EL (cell line): ENCODE measurements at places on chromosomes 7 and 10.
A peak's percentile ranks its signal among the peaks of the same experiment; 100 is the strongest.

DNA sequence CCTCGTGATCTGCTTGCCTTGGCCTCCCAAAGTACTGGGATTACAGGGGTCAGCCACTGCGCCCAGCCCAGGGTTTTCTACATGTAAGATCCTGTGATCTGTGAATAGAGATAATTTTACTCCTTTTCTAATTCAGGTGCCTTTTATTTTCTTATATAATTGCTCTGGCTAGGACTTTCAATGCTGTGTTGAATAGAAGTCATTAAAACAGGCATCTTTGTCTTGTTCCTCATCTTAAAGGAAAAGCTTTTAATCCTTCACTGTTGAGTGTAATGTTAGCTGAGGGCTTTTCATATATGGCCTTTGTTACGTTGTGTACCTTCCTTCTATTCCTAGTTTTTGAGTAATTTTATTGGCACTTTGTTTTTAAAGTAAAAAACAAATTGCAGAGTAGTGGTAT is 26.6 kb downstream of the ANLN start:
- DNase-seq = no peak

GRCh38 chr10:93178226-93178625 is 104.5 kb downstream of the CYP26A1 start:
- no peak for DNase-seq

DNA sequence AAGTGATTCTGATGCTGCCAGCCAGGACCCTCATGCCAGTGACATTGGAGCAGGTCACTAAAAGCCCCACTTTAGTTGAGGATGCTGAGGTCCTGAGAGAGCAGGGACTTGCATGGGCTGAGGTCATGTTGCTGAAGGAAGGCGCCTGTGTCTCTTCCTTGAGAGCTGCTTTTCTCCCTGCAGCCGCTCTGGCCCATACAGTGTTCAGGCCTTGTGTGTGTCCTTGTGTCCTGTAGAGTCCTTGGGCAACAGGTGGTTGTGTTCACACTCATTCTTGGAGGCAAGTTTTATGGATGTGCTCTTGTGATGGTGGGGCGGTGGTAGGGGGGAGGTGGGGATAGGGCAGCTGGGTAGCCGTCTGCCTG is 33.3 kb downstream of the TSPAN14 start:
- no peak for DNase-seq

GRCh38 chr7:155448632-155449007 is 9.3 kb upstream of the EN2 start:
- no peak for DNase-seq

GRCh38 chr10:127356360-127356759 is 160.0 kb upstream of the INSYN2A start:
- no peak for DNase-seq

DNA sequence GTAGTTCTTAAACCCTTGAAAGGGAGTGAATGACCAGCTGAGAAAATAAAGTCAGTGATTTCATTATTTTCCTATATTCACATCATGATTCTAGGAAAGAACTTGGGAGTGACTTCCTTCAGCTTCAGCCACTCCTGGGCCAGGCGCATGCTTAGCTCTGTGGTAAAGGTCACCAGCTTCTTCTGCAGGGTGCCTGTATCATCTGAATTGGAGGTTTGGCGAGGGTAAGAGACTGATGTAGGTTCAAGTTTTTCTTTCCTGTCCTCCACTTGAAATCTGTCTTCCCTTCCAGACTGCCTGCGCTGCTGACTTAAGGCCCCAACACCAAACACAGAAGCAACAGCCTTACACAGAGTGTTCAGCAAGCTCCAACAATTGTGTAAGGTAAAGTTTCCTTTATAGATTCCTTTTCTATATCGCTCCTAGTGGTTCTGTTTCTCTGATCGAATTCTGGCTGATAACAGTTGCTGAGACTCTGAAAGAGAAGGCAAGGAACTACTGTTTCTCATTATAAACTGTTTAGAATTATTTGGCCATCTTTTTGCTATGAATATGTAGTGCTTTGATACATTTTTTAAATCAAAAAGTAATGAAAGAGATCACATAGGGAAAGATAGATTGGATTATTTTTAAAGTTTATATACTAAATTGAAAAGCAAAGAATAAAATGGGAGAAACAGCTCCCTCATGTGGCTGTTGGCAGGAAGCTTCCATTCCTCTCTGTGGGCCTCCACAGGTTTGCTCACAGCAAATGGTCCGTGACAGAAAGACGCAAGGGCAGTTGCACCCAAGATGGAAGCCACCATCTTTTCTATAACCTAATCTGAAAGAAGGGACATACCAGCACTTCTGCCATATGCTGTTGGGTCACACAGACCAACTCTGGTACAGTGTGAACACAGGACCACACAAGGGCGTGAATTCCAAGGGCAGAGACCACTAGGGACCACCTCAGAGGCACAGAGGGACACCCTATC is 14.0 kb downstream of the GATAD1 start:
- DNase-seq = peak; percentile 44

GRCh38 chr10:32210306-32211045 is 136.5 kb downstream of the EPC1 start:
- peak; percentile 65 for DNase-seq

DNA sequence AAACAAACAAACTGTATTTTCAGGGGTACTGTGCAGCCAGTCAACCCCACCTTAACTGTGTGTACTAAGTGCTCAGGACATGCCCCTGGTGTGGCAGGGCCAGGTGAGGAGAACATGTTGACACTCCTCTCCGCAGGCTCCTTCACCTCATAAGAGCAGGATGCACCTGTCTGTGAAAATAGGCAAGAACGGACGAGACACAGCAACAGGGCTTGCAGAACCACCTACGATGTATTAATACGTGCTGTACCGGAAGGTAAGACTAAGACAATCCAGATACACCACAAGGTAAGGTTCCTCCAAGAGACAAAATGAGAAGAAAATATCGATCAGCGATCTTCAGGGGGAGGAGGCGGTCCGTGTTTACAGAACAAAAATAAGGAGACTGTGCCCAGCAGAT is 65.8 kb upstream of the CAMK2B start:
- DNase-seq = no peak

- no peak for DNase-seq
Observed at GRCh38 chr7:67463983-67464382, 467.4 kb downstream of the TYW1 start.

- DNase-seq = peak; percentile 91
Observed at GRCh38 chr10:30775779-30776591, 146.4 kb upstream of the LYZL2 start.

- no peak for DNase-seq
Observed at GRCh38 chr10:114874827-114875411, 53.3 kb downstream of the FHIP2A start.

GRCh38 chr10:129305046-129305445 is 162.0 kb upstream of the MGMT start:
- no peak for DNase-seq

DNA sequence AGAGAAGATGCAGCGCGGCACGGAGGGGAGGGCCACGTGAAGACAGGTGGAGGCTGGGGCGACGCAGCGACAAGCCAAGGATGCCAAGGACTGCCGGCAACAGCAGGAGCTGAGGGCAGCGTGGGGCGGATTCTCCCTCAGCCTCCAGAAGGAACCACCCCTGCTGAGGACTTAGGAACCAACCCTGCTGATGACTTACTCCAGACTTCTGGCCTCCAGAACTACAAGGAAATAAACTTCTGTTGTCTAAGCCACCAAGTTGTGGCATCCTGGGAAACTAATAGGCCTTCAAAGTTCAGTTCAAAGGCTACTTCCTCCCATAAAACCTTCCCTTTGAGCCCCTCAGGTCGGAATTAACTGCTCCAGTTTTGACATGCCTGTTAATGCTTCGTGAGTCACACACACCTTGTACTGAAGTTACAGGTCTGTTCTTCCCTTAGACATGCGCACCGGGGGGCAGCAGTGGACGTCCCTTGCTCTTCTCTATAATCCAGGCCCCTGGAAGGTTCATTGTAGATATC is 88.4 kb upstream of the RHEB start:
- DNase-seq = peak; percentile 3

DNA sequence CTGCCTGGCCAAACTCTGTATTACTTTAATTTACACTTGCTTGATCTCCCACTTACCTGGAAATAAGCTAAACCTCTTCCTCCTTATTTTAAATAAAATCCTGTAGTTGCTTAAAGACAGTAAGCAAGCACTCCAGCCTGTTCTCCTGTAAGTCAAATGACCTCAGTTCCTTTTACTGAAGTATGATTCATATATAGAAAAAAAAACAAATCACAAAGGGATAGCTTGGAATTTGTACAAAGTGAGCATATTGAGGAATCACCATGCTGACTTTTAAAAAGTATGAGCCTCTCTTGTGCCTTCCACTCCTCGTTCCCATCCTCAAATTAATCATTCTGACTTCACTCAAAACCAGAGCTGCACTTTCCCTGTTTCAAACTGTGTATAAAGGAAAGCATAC is 52.0 kb downstream of the C10orf90 start:
- no peak for DNase-seq

DNA sequence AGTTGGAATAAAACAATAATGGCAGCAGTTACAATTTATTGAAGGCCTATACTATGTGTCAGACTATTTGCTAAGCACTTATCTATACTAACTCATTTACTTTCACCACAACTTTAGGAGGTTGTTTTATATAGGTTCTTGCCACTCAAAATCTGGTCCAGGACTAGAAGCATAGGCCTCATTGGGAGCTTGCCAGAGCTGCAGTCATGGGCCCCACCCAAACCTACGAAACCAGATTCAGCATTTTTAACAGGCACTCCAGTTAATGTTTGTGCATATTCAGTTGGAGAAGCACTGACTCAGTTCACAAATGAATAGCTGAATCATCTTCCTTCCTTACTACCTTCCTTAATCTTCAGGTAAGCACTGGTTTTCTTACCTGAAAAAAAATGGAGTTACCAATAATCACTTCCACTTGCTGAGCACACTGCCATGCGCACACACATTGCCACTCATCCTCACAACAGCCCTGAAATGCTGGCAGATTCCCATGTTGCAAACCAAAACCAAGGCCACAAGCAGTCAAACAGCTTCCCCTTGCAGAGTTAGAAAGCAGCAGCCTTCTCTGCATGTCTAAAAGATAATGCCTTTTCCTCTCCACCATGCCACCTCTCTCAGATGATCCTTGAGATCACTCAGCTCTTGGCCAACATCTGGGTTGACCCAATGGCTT is 122.4 kb downstream of the SLC16A9 start:
- DNase-seq = no peak
